Stimulated activated CD8-positive, alpha-beta memory T cell treated with anti-CD3 and anti-CD28 coated beads, Interleukin-2, amount 100 ng/mL, for 48 hours (primary cell): ENCODE measurements at places on chromosomes 1 and 21.

DNA sequence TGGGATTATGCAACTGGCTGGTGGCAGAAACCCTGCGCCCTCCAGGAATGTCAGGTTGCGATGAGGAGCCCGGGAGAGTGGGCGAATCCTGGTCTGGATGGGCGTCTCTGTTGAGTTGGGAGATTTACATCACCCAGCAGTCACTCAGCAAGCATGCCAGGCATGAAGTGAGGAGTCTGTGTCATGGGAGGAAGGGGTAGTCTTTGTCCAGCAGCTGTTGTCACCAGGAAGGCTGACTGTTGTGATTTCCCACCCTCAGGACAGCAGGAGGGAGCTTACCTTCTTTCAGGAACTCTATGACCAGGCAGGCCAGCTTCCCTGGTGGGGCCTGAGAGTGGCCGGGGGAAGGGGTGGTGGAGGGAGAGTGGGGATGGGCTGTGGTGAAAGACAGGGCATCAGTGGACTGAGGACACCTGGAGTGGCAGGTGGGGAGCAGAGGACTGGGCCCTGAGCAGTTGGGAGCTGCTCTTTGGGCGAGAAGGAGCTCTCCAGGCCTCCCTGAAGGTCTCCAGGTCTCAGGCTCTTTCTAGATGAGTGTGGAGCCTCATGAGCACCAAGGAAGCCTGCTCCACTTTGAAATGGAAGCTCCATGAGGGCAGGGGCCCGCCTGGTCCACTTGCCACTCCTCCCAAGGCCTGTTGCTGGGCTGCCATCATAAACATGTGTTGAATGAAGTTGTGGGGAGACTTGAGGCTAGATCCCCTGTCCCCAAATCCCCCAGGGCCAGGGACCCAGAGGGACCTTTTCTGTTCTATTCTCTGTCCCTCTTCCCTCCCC lies 21.3 kb upstream of the PKP1 start:
- no peak for DNase-seq

DNA sequence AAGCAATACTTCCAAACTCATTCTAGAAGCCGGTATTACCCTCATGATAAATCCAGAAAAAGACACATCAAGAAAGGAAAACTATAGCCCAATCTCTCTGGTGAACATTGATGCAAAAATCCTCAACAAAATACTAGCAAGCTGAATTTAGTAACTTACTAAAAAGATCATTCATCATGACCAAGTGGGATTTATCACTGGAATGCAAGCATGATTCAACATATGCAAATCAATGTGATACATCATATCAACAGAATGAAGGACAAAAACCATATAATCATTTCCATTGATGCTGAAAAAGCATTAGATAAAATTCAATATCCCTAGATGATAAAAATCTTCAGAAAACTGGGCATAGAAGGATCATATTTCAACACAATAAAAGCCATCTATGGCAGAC lies 402.9 kb downstream of the TGFB2 start:
- DNase-seq: no peak

GRCh38 chr1:91730801-91731732 lies 154.9 kb downstream of the TGFBR3 start:
- DNase-seq: no peak

DNA sequence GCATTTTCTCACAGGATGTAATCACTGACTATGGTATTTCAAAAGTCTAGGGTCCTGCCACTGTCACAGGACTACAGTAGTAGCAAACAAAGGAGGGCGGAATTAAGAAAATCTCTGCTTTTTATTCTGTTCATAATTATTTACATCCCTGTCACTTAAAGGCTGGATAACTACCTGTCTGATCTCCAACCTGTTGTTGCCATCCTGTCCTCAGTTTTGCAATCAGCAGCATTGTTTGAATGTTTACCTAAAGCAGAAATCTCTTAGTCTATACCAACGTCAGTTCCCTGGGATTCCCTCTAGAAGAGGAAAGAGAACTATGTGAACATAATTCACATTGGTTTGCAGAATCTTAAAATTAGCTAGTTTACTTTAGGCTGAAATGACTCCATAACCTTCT lies 218.5 kb downstream of the PBX1 start:
- DNase-seq: no peak

DNA sequence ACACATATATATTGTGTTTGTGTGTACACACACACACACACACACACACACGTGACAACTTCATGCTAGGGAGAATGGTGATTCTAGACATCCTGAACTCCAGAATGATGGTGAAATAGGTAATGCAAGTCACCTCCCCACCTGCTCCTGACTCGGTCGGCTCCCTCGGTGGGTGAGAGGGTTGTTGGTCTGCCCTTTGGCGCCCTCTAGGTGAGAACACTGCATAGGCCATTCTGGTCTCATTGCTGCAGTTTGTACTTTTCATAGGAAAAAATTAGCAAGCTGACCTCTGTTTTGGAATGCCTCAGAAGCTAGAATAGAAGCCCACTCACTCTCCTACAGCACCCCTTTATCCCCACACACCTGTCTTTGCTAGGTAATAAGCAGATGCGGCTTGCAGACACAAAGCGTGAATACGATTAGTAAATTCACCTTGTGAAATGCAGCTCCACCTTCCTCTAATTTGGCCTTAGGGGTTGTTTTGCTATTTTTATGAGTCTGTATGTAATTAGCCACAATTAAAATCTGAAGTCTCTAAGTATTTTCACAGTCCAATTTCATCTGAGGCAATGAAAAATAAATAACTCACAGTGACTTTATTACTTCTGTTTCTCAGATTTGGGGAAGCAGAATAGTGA lies 130.0 kb upstream of the KCNJ15 start:
- DNase-seq: peak; percentile 27

GRCh38 chr1:50644447-50645105 lies 221.3 kb upstream of the DMRTA2 start:
- no peak for DNase-seq

- no peak for DNase-seq
Measured at GRCh38 chr1:184354719-184355118, 32.1 kb upstream of the C1orf21 start.

GRCh38 chr1:177798614-177799013 lies 171.2 kb downstream of the SEC16B start:
- no peak for DNase-seq
